ENCODE measurements at places on chromosomes 2 and 18.

DNA sequence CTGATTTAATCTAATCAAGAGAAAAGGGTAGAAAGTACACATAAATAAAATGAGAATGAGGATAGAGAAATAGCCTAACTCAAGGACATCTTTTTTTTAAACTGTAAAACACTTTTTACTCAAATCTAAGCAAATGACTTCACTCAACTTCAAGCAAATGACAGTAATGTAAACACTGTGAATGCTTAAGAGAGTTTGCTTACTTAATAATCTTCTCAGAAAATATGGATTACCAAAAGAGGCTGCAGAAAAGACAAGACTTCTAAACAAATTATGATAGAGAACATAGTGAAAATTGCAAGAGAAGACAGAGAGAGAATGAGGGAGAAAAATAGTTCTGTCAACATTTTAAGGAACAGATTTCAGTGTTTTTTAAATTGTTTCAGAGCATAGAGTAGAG, 52.5 kb downstream of the FAM124B start:
- no peak for DNase-seq

DNA sequence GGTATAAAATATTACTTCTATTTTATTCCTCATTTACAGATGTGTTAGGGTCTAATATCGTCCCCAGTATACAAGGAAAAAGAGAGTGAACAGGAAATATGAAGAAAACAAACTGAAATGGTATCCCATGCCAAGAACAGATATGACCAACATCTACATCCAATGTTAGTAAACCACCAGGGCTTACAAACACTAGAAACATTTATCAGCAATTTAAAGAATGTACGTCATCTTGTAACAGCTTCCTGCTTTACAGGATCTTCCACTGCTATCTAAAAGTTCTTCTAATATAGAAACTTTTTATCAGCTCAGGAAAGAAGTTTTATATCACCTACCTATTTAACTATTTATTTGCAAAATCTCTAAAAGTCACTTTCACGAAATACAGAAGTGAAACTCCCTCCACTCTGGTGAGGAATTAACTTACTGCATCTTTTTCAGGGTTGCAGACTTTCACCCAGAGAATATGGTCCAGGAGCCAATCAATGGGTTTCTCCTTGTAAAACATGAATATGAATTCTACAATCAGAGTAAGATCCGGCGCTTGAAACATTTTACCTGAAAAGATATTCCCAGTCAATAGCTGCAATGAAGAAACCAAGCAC, 35.2 kb downstream of the UNC50 start:
- no peak for DNase-seq

- DNase-seq, result no peak
Observed at GRCh38 chr2:45154144-45154543, 144.9 kb upstream of the SIX2 start.

DNA sequence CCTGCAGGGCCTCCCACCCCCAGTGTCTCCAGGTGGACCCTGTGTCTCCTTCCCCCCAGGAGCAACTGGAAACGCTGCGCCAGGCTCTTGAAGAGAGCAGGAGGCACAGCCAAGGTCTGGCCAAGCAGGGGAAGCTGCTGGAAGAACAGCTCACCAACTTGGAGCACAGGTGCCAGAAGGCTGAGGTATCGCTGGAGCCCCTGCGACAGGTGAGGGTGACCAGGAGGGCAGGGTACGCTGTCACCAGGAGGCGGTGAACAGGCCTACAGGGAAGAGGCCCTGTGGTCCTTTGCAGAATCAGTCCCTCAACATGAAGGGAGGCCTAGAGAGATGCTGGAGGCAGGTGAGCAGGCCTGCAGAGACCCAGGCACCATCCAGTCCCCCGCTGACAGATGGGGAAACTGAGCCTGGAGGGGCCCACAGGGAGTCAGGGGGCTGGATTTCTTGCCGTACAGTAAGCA, 15.6 kb upstream of the SNED1 start:
- DNase-seq, result no peak

DNA sequence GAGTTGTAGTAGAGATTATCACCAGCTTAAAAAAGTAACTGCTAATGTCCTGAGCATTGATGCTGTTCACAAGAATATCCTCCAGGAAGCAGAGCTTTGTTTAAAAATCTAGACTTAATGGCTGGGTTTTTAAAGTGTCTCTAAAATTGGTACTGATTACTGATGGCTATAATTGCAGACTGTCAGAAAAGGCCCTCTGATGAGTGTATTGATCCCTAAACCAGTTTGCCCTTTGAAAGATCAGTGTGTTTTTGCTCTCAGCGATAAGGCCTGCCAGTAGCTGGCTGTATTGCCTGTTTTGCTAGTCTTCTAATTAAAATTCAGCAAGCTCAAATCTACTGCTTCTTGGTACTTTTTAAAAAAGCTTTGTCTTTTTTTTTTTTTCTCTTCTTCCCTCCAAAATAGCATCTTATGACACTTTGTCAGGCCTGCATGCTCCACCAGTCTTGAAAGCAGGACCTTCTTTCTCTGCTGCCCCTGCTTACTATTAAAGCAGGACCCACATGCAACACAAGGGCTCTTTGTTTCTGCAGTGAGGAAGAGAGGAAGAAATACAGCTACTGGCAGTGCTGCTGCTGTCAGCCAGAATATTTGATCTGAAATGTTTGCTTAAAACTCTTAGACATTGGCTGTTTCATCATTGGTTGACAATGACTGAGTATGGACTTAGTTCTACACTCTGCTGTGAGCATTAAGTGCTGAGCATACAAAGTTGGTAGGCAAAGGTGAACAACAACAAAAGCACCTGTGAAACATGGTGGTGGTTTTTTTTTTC, 1.8 kb downstream of the SEC11C start:
- DNase-seq, result no peak

- no peak for DNase-seq
Observed at GRCh38 chr18:56902653-56903052, 244.2 kb upstream of the BOD1L2 start.

- DNase-seq, result no peak
Observed at GRCh38 chr2:197952540-197953202, 148.3 kb downstream of the PLCL1 start.

DNA sequence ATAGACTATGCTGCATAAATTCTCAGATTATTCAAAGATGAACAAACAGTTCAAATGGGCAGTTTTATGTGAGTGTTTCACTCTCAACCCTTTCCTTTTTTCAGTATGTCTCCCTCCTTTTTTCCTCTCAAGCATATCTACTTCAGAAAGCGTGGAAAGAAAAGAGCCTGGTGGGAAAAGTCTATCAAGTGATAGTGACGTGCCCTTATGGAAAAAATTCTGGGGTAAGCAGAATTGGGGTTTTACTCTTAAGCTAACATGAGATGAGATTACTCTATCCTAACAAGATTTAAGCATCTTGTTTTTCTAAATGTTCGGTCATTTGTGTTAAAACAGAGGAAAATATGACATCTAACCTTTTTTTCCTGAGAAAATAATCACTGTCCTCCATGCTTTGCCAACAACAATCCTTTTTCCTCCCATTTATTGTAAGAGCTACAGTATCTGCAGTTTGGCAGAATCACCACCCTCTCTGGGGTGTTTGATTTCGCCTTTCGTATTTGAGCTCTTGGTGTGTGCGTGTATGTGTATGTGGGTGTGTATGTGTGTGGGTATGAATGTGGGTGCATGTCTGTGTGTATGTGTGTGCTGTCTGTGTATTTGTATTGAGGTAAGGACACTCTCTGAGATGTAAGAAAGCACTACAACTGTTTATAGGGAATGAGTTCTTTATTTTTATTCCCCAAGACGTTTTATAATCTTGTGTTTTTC, 143.9 kb upstream of the L3MBTL4 start:
- DNase-seq, result no peak

DNA sequence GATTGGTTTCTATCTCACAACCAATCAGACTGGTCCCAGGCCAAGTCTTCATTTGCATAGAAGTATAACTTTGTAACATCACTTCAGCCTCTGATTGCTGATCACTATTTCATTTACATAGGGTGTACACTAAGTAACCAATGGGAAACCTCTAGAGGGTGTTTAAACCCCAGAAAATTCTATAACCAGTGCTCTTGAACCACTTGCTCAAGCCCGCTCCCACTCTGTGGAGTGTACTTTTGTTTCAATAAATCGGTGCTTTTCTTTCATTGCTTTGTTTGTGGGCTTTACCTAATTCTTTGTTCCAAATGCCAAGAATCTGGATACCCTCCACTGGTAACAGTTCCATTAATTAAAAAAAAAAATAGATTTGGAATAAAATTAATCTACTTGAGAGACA, 77.0 kb downstream of the TMEFF2 start:
- DNase-seq, result no peak

- DNase-seq, result no peak
Observed at GRCh38 chr2:240846873-240847595, 21.6 kb upstream of the AGXT start.

- no peak for DNase-seq
Observed at GRCh38 chr2:227848146-227848545, 23.3 kb upstream of the DAW1 start.

GRCh38 chr2:57598551-57598950, 448.1 kb upstream of the VRK2 start:
- DNase-seq, result no peak

GRCh38 chr2:40286721-40287120, 165.2 kb downstream of the SLC8A1 start:
- DNase-seq, result no peak

DNA sequence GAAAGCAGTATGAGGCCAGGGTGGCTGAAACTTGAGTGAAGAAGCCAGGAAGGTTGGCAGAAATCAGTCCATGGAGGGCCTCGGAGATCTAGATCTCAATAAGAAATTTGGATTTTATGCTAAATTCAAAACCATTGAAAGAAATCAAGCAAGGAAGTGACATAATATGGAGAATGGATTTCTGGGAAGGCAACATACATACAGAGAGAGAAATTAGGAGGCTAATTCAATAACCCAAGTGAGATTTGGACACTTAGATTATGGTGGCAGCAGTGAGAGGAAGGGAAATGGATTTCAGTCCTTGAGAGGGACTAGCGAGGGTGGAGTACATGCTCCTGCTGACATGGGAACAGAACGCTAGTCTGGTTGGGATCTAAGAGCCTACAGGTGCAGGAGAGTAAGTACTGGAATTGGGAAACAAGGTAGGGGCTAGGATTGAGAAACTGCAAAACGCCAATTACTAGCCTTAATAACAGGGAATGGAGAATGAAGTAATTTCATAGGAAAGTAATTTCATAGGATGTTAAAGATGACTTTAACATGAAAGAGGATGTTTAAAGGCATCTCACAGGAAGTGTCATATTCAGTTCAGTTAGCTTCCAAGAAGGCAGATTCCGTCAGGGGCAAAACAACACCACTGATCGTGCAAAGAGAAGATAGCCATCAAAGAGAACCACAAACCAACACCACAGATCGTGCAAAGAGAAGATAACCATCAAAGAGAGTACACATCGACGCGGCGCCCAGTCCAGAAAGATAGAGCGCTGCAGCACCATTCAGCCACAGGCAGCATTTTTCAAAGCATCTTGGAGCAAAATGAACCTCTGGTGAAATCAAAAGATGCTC, 27.2 kb downstream of the CDKL4 start:
- no peak for DNase-seq

- no peak for DNase-seq
Observed at GRCh38 chr2:20551260-20551944, 99.5 kb downstream of the HS1BP3 start.

DNA sequence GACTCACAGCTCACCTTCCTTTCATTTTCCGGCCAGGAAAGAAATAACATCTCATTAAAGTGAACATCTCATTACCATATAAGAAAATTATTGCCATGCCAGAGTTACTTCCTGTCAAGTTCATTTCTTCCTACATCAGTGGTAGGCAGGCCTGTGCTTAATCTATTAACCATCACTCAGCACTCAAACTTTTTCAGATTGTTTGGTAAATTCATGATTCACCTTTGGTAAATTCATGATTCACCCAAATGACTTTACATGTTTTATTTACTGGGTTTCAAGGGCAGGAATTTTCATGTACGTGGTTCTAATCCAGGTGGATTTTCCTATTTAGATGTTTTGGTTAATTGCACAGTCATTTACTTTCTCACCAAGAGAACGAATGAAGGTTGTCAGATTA, 116.5 kb downstream of the CSRNP3 start:
- DNase-seq, result no peak

DNA sequence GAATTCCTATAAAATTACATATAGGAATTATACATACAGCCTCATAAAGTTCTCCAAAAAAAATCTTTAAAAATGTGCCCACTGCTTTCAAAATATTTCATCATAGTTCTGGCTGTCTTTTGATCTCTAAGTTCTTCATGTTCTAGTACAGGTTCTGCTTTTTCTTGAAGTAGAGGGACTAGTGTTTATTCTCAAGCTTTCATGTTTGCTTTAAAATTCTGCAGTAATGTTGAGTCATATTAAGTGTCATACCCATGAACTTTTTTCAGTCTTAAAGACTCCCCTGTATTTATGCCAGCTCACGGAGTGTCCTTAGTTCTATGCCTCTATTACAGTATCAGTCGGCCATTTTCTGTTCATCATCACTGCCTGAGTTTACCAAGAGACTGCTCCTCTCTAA, 54.8 kb upstream of the CCDC141 start:
- no peak for DNase-seq

DNA sequence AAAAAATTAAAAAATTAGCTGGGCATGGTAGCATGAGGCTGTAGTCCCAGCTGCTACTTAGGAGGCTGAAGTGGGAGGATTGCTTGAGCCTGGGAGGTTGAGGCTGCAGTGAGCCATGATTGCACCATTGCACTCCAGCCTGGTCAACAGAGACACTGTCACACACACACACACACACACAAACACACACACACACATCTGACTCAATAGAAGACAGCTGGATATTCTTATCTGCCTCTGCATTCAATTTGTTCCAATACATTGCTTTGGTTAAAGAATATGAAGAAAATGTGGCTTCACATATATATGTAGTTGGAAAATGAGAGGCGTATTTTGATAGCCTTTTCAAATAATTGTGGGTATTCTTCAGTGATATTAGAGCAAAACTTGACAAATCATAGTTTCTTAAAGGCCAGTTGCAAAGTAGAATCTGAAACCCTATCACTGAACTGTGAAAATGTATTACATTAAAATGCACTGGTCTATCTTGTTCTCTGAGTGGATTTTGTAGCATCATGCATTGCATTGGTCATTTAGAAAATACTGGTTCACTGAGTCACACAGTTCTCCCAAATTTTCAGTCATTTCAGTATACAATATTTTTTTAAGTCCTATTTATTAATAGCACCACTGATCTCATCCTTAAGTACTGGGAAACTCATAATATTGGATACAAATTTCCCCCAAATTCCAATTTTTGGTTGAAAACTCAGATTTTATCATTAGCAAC, 140.9 kb downstream of the MCFD2 start:
- no peak for DNase-seq

GRCh38 chr2:1556776-1557466, 143.7 kb downstream of the TPO start:
- peak; percentile 74 for DNase-seq

Measured in testis (tissue), 5 donors.